ENCODE measurements at places on chromosomes 2 and 18.

GRCh38 chr2:206792645-206793044 is 27.2 kb downstream of the FASTKD2 start:
- DNase-seq = no peak

- no peak for DNase-seq
Observed at GRCh38 chr2:162475661-162476060, 131.7 kb downstream of the GCA start.

- DNase-seq = no peak
Observed at GRCh38 chr2:42164046-42164445, 5.1 kb upstream of the EML4 start.

DNA sequence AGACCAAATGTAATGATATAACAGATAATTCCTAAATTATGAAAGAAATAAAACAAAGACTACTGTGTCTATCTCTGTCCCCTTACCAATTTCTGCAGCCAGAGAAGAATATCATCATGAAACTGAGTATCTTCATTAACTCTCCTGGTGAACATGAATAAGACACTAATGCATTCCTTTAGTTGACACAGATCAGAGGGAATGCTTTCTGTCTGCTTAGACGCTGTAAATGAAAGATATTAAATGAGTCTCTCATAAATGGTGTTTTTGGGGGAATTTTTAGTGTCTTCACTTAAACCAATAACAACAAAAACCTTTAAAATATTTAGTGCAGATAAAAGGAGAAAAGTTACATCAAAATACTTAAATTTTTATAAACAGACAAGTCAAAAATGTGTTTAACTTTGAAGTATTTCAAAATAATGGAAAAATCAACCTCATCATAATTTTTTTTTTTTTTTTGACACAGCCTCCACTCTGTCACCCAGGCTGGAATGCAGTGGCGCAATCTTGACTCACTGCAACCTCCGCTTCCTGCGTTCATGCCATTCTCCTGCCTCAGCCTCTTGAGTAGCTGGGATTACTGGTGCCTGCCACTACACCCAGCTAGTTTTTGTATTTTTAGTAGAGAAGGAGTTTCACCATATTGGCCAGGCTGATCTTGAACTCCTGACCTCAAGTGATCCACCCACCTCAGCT is 16.0 kb downstream of the EPG5 start:
- no peak for DNase-seq

GRCh38 chr2:217551252-217551899 is 451.4 kb downstream of the TNS1 start:
- no peak for DNase-seq

DNA sequence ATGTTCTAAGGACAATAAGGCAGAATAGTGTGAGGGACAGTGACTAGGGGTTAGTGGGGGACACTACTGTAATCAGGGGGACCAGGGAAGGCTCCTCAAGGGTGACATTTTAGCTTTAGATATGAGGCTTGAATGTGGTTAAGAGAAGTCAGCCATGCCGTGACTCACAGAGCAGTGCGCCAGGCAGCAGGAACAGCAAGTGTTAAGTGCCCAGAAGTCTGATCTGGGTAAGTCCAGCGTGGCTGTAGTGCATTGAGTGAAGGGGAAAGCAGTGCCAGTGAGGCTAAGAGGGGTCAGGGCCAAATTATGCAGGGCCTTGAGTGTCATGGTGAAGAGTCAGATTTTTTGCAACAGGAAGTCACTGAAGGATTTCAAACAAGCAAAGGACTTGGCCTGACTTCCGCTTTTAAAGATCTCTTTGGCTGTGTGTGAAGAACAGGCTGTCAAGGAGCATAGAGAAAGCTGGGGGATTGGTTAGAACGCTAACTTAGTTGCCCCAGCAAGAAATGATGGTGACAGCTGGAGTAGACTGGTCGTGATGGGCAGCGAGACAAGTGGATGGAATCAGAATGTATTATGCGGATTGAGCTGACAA is 151.5 kb downstream of the MSH2 start:
- no peak for DNase-seq

DNA sequence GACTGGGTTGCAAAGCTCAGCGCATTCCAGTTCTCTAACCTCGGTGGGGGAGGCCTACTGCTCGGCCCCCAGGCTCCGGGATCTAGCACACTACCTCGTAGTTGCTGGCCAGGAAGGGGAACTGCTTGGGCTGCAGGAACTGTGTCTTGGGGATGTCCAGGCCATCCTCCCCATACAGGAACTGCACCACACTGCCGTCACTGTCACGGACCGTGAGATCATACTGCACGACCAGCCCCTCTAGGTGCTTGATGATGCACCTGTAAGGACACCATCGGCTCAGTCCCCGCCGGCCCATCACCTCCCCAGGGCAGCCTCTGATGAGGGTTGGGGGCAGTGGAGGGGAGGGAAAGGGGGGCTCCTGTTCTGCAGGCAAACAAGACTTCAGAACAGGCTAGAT is 61.6 kb downstream of the POLR1A start:
- DNase-seq = no peak

GRCh38 chr18:23311351-23312121 is 141.6 kb upstream of the RIOK3 start:
- DNase-seq = no peak

DNA sequence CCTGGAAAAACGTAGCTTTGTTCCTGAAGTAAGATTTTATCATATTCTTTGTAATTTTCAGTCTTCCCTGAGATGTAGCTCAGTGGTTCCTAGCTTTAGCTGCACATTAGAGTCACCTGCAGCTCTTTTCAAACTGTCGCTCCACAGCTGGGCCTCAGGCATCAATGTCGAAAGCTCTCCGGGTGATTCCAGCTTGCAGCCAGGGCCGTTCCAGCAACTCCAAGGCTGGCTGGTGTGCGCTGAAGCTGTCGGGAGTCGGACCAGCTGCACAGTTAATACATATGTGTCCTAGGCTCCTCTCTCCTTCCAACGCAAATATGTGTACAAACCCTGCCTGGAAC is 609 bp upstream of the ZNF2 start:
- no peak for DNase-seq

DNA sequence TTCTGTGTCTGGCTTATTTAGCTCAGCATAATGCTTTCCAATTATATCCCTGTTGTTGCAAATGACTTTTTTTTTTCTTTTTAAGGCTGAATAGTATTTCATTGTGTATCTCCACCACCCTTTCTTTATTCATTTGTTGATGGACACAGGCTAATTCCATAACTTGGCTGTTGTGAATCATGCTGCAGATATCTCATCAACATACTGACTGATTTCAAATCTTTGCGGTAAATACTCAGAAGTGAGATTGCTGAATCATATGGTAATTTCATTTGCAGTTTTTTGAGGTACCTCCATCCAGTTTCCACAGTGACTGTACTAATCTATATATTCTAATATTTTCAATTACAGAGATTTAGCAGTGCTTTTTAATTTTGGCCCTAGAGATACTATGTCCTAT is 266.2 kb downstream of the TMX3 start:
- DNase-seq = no peak

DNA sequence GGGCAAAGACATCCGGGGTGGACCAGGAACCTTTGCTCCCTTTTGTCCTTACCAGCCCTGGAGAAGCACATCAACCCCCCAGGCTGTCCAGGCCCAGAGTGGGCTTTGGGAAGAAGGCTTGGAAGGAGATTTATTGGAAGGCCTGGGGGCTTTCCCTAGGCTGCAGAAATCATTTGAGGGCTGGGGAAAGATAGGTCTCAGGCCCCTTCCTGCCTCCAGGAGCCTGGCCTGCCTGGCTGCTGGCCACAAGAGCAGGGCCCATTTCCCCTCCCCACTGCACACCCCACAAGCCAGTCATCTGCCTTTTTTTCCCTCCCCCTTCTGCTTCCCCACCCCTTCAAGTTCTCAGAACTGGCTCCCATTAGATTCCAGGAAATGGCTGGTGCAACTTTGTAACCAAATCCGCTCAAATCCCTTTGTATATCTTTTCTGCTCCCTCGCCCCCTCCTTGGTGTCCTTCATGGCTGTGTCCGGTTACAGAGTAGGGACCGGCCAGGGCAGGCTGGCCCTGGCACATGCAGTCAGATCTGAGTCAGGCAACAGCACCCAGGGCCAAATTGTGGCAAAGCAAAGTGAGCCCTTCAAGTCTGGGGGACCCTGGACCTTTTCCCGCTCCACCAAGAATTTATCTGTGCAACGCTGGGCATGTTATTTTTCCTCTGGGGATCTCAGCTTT is 20.8 kb upstream of the TNP1 start:
- no peak for DNase-seq

DNA sequence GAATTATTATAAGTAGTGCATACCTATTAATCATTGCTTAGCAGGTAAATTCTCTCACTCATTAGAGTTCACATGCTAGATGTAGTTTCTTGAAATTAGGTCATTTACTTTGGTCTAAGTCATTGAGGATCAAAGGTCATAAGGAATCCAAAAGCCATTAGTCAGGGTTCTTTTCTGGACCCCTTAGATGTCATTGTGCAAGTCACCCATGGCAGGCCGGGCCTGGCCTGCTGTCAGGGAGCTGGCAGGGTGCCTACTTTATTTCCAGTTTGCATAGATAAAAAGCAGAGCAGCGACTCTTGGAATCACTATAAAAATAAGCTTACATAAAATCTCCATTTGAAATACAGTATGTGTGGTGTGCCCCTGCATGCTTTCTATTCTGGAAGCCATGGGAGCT is 91.3 kb downstream of the MEIS1 start:
- no peak for DNase-seq

DNA sequence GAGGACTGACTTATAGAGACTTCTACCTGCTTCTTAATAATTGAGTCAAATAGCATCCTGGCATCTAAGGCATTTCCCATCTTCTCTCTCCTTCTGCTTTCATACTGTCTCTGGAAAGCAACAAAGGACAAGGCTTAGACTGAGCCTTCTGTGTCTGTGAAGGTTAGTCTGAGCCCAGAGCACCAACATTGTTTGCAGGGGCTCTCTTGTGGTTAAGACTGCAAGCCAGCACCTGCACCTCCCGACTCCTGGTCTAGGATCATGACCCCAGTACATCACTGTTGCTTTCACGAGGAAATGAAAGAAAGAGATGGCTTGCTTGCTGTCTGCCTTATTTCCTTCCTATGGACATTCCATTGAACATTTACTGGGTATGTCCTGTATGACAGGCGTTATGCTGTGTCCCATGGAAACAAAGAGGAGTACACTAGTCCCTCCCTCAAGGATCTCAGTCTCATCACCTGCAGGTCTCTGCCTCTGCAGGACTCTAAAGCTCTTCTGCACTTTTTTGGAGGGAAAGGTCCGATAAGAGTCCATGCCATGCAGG is 315.8 kb upstream of the EPAS1 start:
- DNase-seq = no peak

DNA sequence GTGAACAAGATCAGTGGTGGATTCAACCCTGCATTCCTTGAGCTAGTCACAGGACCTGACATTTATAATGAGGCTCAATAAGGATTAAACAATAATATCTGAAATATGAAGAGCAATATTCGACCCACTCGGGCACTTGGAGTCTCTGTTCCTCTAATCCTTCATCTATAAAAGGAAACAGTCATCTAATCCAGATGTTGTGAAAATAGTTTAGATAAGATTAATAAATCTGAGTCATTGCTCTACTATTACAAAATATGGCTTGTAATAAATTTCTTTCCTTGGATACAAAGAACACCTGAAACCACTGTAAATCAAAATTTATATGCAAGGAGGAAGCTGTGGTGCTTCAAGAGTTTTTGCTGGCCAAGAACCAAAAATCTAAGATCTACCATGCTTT is 846.9 kb upstream of the ACVR2A start:
- DNase-seq = no peak

- DNase-seq = no peak
Observed at GRCh38 chr2:105928086-105928485, 183.4 kb downstream of the NCK2 start.

GRCh38 chr18:49247781-49248180 is 212.7 kb downstream of the DYM start:
- no peak for DNase-seq

- no peak for DNase-seq
Observed at GRCh38 chr2:159129269-159129668, 157.2 kb downstream of the WDSUB1 start.

- DNase-seq = no peak
Observed at GRCh38 chr2:206736935-206737334, 18.7 kb upstream of the DYTN start.

All from stimulated activated CD8-positive, alpha-beta memory T cell treated with anti-CD3 and anti-CD28 coated beads, Interleukin-7, amount 100 ng/mL, for 1 hour (primary cell).